Globus pallidus (tissue), 1 donor: ENCODE measurements at places on chromosomes 5 and 9.

GRCh38 chr9:137114613-137115393 lies at the start of gene DPP7:
Gene DPP7 (minus strand): TSS chr9:137114733. CDS start chr9:137114713, 20 bp downstream.
- peak; percentile 79 for DNase-seq

DNA sequence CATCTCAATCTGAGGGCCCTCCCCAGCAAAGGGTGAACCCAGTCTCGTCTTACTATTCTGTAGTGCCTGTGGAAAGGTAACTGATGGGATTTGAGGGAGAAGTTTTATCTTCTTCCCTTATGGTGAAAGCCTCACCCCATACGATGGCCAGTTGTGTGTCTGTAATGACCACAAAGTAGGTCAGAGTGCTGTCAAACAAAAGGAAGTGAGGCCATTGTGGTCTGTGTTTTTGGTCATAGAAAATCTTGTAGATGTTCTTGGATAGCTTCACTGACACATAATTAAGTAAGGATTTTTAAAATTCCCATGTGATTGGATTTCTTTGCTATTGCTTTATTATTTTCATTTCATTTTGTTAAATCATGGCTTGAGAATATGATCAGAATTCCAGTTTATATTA lies 505.1 kb upstream of the KLF4 start:
- no peak for DNase-seq

GRCh38 chr9:135414293-135414692 lies 65.3 kb upstream of the PPP1R26 start:
- no peak for DNase-seq

DNA sequence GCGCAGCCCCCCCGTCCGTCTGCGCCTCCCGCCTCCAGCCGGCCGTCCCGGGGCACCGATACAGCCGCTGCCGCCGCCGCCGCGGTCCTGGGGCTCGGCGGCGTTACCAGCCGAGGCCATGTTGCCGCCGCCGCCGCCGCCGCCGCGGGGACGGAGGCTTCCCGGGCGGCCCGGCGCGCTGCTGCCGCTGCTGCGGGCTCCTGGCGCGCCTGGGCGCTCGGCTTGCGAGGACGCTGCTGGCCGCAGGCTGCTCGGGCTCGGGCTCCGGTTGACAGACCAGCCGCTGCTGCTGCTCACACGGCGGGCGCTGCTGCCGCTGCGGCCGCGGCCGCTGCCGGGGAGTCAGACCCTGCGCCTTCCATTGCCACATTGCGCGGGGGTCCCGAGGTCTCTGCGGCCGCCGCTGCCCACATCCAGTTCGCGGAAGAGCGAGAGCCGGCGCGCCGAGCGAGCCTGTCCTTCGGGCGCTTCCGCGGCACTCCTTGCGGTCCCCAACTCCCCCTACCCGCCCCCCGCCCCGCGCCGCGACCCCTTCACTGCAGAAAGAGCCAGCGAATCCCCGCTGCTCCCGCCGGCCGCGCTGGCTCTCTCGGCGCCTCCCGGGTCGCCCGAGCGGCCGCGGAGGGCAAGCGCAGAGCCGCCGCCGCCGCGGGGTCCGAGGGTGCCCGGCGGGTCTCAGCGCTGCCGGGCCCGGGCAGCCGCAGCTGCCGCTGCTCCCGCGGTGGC lies 8.4 kb downstream of the PTCH1 start:
- no peak for DNase-seq

GRCh38 chr5:126866851-126867636 lies 90.1 kb downstream of the LMNB1 start:
- no peak for DNase-seq

DNA sequence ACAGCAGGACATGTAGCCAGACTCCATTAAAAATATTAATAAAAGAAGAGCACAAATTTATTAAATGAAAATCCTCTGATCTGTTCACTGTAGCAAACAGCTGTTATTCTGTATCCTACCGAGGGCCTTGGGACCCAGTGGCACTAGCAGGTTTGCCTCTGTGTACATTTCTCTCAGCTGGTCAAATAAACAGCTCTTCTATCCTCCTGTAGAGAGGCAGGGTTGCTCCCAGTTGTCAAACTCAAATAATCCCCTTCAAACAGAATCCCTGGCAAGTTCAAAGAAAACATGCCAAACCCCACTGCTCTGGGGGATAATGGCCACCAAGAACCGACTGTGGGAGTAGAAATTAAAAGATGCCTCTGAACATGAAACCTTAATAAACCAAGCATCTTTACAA lies 1262.0 kb upstream of the DMAC1 start:
- DNase-seq = no peak

- DNase-seq = no peak
These were observed 752 bp downstream of the TSTD2 start for GRCh38 chr9:97632248-97632984.

DNA sequence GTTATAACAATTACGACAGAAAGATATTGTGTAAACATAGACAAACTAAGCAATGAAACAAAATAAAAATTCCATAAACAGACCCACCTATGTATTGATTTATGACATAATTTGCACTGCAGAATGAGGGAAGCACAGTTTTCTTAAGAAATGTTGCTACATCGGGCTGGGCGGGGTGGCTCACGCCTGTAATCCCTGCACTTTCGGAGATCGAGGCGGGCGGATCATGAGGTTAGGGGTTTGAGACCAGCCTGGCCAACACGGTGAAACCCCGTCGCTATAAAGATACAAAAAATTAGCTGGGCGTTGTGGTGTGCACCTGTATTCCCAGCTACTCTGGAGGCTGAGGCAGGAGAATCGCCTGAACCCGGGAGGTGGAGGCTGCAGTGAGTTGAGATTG lies 1344.4 kb upstream of the WWC1 start:
- no peak for DNase-seq

- DNase-seq = peak; percentile 27
These were observed 52.4 kb downstream of the USP20 start for GRCh38 chr9:129887334-129888292.

- no peak for DNase-seq
These were observed 89.9 kb downstream of the SH3TC2 start for GRCh38 chr5:148972974-148973374.

- DNase-seq = peak; percentile 73
These were observed 186.7 kb downstream of the PDZD2 start for GRCh38 chr5:31825518-31826068.

- no peak for DNase-seq
These were observed 763.7 kb upstream of the GRAMD2B start for GRCh38 chr5:125659316-125660023.

- no peak for DNase-seq
These were observed 36.3 kb upstream of the CDKN2B start for GRCh38 chr9:22045423-22045822.

DNA sequence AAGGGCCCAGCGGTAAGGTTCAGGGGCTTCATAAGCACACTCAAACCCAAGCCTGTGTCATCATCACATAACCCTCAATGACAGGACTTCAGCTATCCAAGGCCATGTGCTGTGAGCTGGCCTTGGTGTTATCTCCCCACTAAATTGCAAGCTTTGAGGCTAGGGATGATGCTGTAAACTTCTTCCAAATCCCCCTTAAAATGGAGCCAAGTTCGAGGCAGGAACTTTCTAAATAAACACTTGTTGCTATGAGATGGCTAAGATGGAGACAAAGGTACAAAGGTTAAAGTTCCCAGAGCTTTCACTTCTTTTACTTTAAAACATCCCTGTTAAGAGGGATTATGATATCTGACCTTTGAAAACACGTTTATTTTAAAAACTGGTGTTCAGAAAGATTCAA lies 123.6 kb downstream of the MYO10 start:
- no peak for DNase-seq

DNA sequence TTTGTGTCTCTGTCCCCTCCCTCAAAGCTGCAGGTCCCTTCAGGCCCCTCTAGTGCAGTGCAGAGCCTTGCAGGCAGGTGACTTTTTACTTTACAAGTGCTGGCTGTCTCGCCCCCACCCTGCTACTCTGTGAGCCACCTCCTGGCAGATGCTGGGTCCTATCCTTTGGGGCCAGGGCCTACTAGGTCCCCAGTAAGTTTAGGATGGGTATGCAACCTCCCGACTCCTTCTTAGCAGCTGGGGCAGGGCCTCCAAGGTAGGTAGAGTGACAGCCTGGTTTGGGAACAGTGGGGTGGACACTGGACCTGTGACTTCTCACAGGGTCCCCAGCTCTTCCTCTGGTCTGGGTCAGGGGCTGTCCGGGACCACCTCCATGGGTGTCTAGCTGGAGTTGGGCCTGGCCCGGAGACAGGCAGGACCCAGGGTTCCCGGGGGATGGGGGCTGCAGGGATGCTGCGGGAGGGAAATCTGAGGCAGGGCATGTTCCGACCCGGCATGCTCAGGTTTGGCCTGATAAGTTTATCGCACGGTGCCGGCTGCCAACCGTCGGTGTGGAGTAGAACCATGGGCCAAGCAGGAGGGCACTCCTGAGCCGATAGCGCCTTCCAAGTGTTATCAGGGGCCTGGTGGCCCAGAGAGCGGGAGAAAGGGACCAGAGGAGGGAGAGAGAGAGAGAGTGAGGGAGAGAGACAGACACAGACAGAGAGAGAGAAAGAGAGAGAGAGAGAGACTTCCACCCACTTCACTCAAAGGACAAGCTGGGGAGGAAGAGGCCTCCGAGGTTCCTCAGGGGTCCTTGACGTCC lies 20.5 kb downstream of the GFI1B start:
- DNase-seq = no peak

DNA sequence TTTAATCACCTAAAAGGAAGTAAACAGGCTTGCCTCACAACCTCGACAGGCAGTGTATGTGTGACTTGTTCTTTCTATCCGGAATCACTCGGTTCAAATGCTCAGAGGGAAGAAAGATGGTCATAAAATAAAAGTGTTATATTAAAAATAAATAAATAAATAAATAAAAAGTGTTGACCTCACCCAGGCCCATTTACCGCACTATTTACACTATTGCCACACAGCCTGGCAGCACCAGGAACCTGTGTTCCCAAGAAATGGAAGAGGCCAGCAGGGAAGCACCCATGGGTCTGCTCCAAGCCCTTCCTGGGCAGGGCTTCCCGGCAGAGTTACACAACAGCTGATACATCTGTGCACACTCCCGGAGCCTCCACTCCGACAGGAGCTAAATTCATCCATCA lies 127.9 kb downstream of the EFNA5 start:
- no peak for DNase-seq
